ENCODE measurements at places on chromosomes 12 and 14.

DNA sequence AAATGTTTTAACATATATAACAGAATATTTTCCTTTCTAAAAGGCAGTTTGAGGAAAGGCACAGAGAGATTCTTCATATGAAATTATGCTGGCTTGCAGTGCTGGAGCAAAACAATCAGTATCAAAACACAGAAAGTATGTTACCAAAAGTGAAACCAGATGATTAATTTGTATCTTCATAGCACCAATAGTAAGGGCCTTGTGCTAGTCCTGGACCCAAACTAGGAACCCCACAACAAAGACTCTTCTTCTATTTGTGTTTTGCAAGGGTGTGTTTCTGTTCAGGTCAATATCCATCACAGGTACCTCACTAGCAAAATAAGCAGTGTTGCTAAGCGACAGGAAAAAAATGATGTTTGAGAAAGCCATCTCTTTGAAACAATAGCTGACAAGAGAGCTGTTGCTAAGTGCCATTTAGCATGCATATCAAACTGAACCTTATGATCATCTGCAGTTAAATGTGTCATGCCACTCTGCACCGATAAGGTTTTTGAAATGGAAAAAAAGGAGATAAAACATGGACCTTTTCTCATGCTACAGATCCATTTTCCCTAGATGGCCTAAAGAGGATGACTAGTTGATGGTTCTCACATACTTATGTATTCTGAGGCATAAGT, 196.2 kb upstream of the ALG10 start:
- DNase-seq, result no peak

GRCh38 chr12:123106640-123107359, 44.1 kb downstream of the PITPNM2 start:
- no peak for DNase-seq

DNA sequence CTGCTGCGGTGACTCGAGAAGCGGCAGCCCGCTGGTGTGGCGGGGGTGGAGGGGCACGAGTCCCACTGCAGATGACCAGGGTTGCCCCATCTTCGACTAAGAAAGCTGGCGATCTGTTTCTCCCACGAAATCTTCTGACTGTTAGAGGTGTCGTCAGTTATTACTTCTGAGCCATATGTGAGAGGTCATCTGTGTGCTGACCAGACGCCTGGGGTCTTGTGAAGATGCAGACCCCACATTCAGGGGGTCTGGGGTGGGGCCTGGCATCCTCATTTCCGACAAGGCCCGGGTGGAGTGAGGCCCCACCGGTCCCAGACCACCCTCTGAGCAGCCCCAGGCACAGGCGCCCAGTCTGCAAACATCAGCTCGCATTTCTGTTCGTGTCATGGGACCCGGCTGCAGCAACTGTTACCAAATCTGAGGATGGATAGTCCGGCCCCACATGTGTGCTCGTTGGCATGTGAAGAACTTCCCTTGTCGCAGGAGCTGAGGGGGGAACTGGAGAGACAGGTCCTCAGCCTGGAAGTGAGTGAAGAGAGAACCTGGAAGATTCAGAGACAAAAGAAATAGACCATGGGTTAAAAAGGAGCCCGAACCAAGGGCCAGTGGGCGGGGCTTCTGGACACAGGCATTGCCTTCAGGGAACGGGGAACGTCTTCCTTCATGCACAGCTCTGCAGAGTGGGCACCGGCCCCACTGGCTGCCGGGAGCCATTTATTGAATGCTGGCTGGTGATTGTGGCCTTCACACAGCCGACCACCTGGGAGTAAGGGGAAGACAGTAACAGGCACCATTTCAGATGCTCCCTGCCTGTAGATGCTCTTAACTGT, 135.2 kb downstream of the ADGRD1 start:
- no peak for DNase-seq

- DNase-seq, result no peak
Observed at GRCh38 chr12:113853491-113853890, 112.6 kb downstream of the RBM19 start.

DNA sequence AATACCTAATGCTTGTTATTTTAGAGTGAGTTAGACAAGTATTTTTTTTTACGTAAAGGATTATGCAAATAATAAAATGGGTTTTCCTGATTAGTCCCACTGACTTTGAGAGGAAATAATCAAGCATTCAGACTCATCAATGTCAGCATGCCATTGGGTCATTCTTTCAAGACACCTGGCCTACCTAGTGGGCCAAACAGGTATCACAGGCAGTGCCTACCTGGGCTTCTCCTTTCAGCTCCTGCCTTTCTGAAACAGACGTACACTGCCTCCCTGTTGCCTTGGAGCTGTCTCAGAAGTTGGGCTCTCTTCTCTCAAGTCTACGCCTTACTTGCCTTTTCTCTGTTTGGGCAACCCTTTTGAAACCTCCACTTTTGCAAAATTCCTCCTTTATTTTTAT, 545.6 kb downstream of the SNAPC1 start:
- DNase-seq, result no peak

DNA sequence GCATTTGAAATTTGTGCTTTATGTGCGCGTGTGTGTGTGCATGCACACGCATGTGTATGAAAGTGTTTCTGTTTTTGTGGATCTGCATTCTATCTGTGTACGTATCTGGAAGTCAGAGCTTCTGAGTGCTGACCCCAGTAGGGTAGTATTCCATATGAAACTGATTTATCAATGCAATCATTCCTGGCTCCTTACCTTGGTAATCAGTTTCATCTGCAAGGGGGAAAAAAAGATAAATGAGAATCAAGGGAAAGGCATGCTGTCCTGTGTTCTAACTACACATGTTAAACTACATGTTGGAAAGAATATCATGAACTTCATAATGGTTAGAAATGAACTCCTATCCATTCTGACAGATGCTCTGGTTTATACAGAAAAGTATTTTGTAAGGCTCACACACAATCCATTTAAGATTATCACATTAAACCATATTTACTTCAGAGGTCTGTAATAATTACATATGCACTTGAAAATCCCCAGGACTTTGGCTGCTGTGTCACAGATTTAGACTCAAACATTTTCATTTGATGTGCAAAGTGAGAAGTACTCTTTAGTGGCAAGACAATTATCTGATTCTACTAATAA, 276.1 kb upstream of the LMO3 start:
- DNase-seq, result no peak

GRCh38 chr12:93990832-93991803, 157.3 kb upstream of the PLXNC1 start:
- DNase-seq, result peak; percentile 37

- DNase-seq, result no peak
Observed at GRCh38 chr14:55607386-55607785, 27.4 kb downstream of the KTN1 start.

DNA sequence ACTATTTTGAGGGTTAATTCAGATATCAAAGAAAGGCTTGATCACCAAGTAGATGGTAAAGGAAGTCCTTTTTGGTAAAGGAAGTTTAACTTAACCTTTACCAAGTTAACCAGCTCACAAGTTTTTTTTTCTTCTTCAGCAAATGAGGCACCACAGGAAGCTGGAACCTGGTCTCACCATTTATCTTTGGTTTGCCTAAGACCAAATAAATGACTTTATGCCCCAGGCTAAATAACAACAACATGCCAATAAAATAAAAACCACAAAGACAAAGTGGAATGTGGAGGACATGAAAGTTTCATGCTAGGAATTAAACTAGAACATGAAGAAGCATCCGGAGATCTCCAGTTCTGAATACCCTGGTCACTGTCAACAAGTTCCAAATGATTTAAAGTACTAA, 116.8 kb upstream of the PRICKLE1 start:
- DNase-seq, result no peak

- no peak for DNase-seq
Observed at GRCh38 chr12:111886662-111887545, 44.9 kb downstream of the MAPKAPK5 start.

GRCh38 chr12:85531341-85531740, 251.3 kb downstream of the ALX1 start:
- no peak for DNase-seq

DNA sequence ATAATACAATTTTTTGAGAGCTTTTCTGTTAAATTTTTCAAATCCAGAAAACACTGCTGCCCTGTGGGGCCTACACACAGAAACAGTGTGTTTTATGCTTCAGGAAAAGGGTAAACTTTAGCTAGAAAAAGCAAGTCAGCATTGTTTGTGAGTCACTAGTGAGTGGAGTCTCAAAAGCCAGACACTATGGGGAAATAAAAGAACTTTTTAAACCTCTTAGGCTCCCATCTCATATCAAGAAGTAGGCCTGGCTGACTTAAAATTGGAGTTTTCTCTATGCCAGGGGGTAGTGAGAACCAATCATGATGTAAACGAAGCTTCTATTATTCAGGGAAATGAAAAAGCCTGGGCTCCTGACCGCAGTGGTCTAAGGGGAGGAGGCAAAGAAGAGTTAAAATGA, 12.6 kb downstream of the GPR65 start:
- DNase-seq, result no peak

GRCh38 chr12:90333939-90334338, 621.0 kb downstream of the CCER1 start:
- no peak for DNase-seq

GRCh38 chr14:60722107-60722356, 2.1 kb downstream of the SIX4 start:
- no peak for DNase-seq

GRCh38 chr12:88723219-88723618, 142.9 kb upstream of the KITLG start:
- DNase-seq, result no peak

DNA sequence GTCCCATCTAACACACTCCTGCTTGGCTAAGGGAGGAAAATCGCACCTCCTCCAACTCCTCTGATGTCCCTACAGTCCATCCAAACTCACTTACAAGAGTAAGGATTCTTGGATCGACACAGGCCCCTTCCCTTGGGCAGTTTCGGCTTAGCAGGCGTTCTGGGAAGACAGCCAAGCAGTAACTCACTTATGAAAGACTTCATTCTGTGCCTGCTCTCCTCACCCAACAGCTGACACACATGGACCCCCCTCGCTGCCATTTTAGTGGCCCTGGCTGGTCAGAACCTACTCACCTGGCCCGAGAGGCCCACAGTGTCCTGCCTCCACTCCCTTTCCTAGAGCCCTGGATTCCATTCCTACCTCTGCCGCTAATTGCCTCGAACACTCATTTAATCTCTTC, 52.3 kb upstream of the BCL2L14 start:
- peak; percentile 14 for DNase-seq

GRCh38 chr14:102924632-102925588, 2.4 kb downstream of the AMN start:
- DNase-seq, result no peak

DNA sequence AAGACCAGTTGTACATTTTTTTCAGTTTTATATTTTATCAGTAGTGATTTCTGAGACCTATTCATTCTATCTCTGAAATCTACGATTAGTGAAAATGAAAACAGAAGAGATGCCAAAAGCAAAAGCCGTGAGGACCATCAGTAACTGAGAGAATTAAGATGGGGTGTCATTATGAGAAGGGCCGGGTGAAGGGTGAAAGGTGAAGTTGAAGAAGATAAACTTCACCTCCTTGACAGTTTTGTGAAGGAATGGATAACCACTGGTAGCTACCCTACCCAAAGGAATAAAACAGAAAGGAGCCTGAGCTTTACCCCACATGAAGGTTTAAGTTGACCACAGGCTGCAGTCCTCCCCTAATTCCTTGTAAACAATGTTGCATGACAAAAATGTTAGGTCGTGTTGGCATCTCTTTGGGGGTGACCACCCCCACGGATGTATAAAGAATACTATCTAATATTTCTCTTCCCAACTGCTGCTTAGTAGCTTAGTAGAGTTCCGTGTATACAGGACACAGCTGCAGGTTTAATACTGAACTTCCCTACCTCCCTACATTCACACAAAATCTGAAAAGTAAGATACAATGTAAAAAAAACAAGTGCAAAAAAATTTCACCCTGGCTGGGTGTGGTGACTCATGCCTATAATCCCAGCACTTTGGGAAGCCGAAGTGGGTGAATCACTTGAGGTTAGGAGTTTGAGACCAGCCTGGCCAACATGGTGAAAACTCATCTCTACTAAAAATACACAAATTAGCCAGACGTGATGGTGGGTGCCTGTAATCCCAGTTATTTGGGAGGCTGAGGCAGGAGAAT, 23.9 kb downstream of the GPR19 start:
- no peak for DNase-seq

GRCh38 chr12:122880668-122881067, 15.3 kb downstream of the VPS37B start:
- peak; percentile 15 for DNase-seq

GRCh38 chr14:81811705-81812269, 278.1 kb upstream of the SEL1L start:
- no peak for DNase-seq

DNA sequence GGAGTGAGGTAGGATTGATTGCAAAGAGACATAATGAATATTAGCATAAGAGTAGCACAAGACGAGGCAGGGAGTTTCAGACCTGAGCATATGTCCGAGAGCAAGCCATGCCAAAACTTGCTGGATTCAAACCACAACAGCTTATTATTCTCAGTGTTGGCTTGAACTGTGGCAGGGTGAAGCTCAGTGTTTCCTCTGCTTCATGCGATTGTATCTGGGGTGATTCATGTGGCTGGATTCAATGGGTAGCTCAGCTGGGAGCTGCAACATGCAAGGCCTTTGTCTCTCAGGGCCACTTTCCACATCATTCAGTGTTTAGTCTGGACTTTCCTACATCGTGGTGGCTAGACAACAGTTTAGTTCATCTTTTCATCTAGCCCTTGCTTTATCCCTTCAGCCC, 22.1 kb upstream of the E2F7 start:
- no peak for DNase-seq

DNA sequence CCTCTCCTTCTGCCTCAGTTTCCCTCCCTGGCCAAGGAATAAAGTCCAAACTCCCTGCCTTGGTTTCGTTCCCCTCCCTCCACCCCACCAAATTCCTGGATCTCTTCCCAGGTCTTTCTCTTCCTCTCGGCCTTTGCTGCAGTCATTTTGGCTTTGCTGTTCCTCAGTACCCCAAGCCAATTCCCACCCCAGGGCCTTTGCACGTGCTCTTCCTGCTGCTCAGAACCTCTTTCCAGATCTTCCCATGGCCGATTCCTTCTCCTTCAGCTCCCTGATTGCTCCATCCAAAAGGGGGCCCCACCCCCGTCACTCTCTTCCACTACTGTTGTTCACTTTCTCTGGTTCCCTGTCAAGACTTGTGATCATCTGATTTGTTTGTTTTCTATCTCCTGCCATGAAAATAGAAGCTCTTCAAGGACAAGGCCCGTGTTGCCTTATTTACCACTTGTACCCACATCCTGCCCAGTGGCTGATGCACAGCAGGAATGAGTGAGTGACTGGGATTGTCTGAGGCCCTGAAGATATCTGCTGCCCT, 3.1 kb downstream of the HNF1A start:
- no peak for DNase-seq

DNA sequence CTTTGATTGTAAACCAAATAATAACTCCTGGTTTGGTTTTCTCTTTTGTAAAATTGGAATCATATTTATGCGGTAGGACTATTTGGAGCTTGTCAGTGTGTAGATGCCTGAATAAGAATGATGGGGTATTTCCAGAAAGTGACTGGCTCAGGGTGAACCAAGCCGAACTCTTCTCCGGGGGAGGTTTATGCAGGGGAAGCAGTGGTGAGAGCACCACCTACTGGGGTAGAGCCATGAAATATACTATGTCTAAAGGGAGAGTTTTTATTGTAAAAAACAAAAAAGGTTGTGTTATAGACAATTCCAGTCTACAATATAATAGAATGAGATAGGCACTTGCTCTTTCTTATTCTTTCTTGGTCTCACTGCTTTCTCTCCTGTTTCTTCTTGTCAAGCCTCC, 222.9 kb upstream of the SLC16A7 start:
- DNase-seq, result peak; percentile 1
